NCI-H1417 (cell line): ENCODE measurements at places on chromosomes 2 and 18.

DNA sequence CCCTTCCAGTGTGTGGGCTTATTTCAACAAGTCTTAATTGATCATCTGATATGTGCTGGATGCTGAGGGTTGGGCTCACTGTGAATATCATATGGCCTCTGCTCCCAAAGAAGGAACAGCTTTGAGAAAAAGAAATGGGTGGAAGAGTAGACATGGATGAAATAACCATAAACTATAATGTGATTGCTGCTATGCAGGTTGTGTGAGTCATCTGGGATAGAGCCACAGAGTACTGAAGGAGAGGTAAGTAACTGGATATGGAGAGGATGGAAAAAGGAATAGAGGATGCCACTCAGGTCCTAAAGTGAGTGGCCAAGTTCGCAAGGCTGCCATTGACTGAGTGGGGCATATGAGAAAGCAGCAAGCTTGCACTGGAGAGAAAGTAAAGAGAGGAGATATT is 8.7 kb upstream of the DSG2 start:
- no peak for DNase-seq

DNA sequence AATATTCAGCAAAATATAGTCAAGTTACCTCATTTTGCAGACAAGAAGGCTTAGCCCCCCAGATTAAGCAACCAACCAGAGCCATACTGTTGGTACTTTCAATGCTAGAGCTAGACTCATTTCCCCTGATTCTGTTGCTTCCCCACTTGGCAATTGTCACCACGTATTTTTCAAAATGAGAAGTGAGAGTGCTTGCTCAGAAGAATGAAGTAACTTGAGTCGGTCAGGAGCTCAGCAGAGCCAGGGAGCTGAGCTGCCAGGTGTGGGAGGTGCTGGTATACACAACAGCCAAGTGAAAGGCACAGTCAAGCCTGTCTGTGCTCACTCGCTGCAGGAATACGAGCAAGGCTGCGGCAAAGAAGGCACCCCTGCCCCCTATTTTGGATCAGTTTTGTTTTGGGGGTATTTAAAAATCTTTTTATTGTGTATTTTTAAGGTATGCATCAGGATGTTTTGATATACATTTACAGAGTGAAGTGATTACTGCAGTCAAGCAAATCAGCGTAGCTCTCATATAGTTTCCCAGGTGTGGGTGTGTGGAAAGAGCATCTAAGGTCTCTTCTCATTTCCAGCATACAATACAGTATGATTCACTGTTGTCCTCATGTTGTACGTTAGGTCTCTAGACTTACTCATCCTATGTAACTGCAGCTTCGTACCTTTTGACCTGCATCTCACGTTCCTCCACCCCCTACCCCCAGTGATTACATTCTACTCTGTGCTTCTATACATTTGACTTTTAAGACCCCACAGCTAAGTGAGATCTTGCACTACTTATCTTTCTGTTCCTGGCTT is 62.4 kb downstream of the MRPS9 start:
- DNase-seq = no peak

- DNase-seq = no peak
Observed at GRCh38 chr2:167551416-167551815, 663.1 kb downstream of the XIRP2 start.

GRCh38 chr2:12479065-12479601 is 237.6 kb upstream of the TRIB2 start:
- DNase-seq = no peak

GRCh38 chr2:31979956-31980355 is 30.9 kb downstream of the MEMO1 start:
- no peak for DNase-seq

DNA sequence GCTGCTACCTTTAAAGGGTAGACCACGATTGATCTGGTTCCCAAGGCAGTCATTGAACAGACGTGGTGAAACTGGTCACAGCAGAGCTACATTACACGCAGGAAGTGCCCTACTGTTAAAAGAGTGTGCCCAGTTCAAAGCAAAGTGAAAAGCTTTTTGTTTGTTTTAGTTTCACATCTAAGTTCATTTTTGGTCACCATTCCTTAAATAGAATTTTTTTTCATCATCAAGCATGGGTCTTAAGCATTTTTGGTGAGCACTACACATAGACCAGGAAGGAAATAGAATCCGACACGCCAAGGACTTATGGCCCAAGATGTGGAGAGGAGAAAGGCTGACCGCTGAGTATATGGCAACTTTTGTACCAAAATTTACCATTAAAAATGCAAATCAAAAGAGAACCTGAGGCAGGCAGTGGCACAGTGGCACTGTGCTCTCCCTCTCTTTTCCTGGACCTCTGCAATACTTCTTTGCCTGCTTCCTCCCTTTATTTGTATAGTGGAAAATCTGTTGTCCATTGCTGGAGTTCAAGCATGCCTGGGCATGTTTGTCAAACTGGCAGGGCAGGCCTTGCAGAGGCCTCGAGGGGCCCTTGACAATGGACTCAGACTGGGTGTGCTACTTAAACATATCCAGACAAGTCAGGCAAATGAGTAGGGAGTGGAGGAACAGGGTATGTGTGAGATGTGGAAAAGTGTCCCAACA is 42.6 kb upstream of the HNRNPA3 start:
- DNase-seq = peak; percentile 88

DNA sequence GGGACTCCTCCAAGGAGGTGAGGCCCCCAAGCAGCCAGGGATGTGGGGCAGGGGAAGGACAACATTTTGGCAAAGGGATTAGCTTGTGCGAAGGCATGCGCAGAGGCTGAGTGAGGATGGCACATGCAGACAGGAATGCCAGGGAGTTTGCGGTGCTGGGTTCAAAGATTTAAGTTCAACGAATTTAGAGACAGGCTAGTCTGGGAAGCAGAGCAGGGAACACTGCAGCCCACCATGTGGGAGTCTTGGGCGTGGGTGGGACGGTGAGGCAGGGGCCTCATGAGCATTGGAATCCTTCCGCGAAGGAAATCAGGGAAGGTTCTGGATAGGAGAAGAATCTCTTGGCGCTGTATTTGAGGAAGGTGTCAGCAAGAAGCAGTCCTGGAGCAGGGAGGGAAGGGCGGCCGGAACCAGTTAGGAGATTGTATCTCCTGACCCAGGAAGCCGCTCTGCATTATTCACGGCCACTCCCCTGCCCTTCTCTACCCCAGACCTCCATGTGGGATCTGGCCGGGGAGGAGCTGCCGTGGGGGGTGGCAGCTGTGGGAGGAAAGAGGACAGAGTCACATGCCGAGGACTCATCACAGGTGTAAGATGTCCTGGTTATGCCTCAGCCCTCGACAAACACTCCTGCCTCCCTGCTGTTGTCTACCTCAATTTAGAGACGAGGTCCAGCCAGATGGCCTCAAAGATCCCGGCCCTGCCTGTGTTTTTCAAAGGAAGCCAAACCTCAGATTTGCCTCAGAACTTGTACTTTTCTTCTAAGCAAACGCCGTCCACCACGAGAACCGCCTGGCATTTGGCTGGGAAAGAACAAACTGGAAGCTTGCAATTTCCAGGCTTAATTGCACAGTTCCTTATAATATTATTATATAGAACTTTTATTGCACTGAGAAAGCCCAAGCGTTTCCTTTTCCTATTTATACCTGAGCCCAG is 123.7 kb upstream of the SMAD2 start:
- DNase-seq = no peak

- DNase-seq = no peak
Observed at GRCh38 chr2:46814160-46814961, 101.2 kb downstream of the MCFD2 start.

DNA sequence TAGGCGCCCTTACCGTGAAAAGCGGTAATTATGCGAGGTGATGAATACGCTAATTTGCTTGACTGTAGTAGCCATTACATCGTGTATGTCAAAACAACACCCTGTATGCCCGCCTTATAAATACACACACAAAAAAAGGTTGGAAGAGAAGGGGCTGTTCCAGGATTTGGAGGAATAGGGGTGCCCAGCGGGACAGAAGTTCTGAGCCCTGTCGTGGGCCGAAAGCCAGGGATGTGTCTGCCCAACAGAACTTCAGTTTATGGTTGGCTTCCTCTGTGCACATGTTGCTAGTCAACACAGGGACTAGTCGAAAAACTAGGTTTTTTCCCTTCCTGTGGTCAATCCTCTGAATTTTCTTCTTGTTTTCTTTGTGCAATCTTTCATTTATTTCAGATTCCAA is 182.5 kb downstream of the ACKR3 start:
- no peak for DNase-seq

DNA sequence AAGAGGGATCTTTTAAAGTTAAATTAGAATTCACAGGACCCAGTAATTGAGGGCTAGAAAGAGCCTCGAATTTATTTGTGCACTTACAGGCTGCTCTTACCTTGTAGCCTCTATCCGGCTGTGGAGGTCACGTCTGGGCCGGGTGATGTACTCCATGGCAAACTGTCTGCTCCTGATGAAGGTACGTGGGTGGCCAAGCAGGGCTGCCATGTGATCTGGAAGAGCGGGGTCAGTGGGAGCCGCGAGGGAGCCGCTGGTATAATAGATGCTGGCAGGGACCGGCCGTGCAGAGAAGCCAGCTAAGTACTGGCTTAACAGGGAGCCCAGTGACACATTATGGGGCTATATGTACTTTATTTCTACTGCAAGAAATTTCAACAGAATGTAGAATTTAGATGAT is 59.2 kb downstream of the ADI1 start:
- DNase-seq = no peak

DNA sequence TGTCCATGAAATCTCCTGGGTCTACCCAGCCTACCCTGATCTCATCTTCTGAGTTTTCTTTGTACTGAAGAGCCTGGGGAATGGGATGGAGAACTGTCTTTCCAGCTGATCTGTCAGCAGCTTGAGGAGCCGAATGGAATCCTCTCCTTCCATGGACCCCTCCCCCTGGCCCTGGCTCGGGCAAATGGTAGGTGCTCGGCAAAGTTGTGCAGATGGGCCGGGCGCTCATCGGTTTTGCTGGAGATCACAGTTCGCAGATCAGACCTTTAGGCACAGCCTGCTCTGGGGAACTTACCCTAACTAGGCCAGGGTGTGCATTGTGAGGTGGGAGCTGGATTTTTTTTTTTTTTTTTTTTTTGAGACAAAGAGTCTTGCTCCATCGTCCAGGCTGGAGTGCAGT is 40.4 kb downstream of the LCT start:
- no peak for DNase-seq

DNA sequence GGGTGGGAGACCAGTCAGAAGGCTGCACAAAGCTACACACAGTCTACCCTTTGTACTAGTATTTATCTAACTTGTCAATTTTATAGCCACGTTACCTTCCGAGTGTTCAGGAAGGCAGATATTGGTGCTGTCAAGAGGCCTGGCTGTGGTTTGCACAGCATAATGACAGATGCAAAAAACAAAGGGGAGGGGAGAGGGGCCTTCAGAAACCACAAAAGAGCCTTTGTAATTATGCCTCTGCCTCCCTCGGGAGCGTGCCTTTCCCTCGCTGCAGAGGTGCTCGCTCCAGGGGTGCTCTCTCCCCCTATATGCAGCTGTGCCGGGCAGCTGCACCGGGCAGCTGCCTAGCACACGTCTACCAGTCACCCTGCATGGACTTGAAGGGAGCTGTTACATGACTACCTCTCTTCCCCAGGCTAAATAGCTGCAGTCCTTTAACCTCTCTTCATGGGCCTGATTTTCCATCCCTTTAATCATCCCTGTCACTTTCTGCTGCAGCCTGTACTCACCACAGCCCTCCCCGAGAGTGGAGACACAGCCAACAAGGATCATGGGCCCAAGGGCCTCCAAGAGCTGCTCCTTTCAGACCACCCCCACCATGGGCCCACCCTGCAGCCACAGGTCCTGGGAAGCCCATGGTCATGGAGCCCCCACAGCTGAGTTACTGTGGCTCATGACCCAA is 168.4 kb upstream of the PKDCC start:
- DNase-seq = peak; percentile 97

- no peak for DNase-seq
Observed at GRCh38 chr2:210233487-210233886, 8.2 kb upstream of the ACADL start.

- no peak for DNase-seq
Observed at GRCh38 chr2:85988175-85988913, 99.6 kb upstream of the ST3GAL5 start.

DNA sequence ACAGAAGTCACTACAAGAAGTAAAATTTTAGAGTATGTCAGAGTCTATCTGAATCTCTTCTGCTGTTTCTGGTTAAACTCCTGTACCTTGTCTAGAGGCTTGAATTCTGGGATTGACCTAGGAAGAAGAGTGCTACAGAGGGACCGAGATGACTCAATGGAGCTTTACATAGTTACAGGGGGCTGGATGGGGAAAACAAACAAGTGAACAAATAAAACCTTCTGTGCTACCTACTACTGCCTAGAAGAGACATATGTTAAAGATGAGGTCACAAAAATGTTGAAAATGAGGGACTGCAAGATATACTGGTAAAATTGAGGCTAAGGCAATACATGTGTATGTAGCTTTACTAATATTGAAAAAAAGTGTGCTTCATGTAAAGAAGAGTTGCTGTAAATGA is 265.4 kb upstream of the TFPI start:
- DNase-seq = no peak

DNA sequence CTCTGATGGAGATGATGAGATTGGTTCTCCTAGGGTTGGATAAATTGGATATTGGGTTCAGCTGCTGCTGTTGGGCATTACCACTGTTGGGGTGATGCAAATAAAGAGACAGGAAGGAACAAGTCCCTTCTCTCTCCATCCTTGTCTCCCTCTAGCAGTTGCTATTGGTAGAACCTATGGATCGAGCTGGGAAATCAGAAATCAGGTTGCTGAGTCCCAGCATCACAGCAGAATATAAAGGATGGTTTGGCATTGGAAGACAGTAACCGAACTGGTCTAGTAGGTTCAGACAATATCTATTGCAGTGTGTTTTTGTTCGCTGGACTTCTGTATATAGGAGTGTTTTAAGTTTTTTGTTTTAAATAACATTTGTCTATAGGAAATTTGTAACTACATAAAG is 8.1 kb downstream of the WDR43 start:
- DNase-seq = no peak

GRCh38 chr2:28608500-28609424 is 112.9 kb downstream of the PLB1 start:
- no peak for DNase-seq

DNA sequence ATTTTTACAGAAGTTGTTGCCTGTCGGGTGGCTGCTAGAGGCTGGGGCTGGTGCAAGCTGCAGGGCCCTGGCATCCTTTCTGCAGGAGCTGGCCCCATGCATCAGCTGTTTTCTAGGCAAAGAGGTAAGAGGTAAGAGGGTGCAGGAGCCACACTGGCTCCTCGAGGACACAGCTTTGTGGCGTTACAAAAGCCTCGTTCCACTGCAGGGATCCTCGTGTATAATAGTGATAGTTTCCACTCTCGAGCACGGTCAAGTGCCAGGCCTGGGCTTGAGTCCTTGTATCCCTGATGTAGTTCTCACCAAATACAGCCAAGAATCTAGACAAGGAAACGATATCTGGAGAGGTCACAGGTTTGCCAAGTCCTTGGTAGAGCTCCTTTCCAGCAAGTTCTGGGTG is 33.2 kb upstream of the FHOD3 start:
- no peak for DNase-seq

- no peak for DNase-seq
Observed at GRCh38 chr2:240455272-240455646, 19.8 kb downstream of the GPC1 start.

DNA sequence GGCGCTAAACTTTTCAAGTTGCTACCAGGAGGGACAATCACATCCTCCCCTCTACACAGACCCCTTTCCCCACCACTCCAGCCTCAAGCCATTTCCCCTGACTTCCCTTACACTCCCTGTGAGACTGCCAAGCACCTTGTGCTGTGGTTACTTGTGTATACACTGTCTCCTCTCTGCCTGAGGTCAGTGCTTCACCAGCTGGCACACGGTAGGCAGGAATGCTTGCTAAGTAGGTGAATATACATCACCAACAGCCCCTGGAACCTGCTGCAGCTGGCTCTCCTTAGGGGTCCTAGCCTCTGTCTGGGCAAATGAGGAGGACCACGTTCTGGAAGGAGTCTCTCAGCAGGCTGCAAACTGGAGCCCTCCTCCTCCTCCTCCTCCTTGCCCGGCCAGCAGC is 38.3 kb upstream of the ACAA2 start:
- peak; percentile 50 for DNase-seq
